Activated T-cell treated with anti-CD3 and anti-CD28 coated beads for 24 hours (primary cell): ENCODE measurements at places on chromosomes 6 and 20.

GRCh38 chr6:126156973-126157372, 170.6 kb downstream of the TRMT11 start:
- DNase-seq = no peak

DNA sequence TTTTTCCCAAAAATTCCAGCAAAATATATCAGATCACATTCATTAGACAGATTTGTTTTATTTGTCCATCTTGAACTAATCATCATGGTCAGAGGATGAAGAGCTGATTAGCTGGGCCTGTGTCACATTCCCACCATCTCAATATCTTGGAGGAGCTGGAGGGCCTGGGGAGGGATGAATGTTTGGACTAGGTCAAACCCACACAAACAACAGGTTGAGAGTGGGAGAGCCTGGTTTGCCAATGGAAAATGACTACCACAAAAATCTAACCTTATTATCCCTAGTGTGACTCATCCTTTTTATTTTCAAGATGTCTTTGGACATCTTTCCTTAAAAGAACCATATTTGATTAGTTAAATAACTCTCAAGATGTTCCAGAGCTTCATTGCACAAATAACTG, 242.4 kb downstream of the OGFRL1 start:
- no peak for DNase-seq

DNA sequence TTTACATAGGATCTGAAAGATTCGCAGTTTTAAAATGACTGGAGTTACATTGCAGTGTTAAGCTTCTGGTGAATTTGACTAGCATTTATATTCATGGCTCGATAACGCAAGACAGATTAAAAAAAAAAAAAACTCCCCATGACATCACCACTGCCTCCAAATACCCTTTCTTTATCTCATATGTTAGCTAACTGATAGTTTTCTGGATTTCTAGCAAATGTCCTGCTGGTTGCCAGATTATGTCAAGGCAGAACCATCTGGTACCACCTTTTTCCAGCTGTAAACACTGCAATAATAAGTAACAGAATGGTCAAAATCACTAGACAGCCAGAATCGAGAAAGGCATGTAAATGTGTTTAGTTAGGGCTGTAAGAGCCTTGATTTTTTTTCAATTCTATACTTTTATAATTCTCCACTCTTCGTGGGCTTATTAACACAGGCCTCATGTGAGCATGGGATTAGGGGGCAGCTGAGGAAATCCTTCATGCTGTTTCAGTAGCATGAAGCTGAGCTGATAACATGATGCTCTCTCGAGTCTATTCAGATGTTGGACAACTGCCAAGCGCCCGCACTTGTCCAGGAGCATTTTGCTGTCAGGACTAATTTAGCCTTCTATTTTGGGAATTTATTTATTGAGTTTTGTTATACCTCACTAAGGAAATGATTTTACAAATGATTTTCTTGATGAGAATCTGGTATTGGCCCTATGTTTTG, 166.0 kb upstream of the SCGN start:
- DNase-seq = no peak

DNA sequence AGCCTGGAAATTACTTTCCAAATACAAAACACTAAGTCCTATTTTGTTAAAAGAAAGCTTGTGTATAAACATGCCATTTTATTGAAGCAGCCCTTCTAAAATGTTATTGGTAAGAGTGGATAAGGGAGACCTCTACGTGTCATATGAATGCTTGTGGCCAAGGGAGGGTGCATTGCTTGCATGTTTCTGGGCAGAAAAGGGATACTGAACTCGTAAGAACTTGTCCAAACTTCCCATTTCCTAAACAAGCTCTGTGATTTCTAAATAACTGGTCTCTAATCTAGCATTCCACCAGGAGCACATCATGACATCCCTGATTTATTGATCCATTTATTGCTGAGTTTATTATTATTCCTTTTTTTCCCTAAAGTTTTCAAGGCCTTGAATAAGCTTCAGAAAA, 474.1 kb downstream of the CD109 start:
- no peak for DNase-seq

DNA sequence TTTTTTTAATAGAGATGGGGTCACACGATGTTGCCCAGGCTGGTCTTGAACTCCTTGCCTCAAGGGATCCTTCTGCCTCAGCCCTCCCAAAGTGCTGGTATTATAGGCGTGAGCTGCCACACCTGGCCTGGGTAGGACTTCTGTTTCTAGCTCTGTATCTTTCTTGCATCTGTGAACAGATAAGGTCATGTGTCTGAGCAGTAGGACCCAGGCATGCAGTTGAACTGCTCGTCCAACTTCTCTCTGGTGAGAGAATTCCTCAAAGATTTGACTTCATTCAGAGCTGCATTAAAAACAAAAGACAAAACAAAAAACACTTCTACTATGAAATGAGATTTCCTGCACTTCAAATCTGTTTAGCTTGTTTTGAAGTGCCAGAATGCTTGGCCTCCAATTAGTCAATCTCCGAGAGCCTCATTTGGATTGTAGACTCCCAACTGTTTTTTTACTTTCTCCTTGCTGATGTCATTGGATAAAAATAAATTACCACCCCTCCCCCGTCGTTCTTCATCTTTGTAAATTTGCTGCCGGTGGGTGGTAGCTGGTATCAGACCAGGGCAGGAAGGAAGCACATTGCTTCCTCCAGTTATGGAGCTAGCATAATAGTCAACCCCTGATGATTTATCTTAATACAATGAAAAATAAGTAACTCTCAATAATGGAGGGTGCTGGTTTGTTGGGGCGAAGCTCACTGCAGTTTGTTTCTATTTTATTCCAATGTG, 17.6 kb downstream of the CD109 start:
- no peak for DNase-seq

GRCh38 chr6:158021814-158022748, 40.4 kb downstream of the SYNJ2 start:
- no peak for DNase-seq

GRCh38 chr6:128057946-128058345, 157.1 kb upstream of the THEMIS start:
- no peak for DNase-seq

GRCh38 chr6:12103158-12103557, 91.0 kb downstream of the HIVEP1 start:
- no peak for DNase-seq

DNA sequence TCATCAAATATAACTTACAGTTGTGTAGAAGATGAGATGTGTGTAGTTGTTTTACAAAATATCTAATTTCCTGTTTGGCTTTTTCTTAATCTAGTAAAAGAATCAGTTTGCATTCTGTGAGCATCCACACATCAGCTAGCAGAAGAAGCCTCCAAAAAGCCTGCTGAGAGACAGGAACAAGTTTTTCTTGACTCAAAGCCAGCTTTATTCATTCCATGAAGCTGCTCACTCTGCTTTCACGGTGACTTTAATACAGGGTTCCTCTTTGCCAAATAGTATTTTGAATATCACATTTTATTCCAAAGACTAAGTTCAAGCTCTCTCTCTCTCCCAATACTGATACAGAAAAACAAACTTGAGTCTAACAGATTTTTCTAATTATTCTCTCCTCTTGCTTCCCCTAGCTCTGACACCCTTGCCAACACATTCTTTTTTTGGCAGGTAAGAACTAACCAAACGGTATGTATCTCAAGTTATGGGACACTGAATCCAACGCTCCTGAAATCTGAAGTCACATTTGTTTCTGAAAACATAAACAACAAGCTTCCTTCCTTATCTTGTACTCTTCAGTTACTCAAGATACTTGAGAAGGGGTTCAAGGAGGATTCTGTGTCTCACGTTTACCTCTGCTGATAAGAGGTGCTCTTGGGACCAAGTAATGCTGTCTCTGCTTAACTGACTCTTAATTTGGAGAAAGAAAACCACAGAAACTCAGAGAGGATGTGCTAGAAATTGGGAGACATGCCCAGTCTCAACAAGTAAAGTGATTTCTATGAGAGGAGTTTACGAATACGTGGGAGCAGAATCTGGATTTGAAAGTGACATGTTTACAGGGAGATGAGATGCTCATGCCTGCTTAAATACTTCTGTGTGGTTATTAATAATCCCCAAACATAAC, 184.2 kb upstream of the SPTLC3 start:
- no peak for DNase-seq

DNA sequence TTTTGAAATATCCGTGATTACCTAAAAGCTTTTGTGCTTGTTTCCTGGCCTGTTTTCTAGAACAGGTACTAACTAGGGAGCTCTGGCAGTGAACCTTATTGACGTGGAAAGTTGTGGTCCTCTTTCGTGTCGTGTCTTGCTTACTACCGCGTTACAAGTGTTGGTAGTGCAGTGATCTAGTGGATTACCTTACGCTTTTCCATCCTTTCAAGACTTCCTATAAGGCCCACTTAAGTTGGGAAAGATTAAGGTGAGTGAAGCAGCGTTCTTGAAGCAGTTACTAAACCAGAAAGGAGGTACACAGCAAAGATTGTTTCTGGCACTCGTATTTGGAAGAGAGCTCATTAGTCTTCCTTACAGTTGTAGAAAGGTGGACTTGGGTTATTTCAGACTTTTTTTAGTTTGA, 1.9 kb downstream of the PNRC1 start:
- no peak for DNase-seq

DNA sequence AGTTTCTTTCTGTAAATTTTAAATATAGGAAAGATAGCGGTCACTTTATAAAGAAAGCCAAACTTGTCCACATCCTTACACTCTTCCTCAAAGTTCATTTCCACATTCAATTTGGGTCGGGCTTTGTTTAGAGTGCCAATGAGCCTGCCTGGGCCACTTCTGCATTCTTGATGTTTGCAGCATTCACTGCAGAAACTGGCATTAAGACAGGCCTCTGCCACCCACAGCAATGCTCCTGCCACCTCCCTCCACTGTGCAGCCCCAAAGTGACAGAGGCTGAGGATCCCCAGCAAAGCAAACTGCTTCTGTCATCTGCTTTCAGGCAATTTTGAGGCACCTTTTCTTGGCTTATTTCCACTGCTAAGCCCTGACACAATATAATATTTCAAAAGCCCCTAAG, 61.2 kb downstream of the TNFAIP3 start:
- DNase-seq = no peak

DNA sequence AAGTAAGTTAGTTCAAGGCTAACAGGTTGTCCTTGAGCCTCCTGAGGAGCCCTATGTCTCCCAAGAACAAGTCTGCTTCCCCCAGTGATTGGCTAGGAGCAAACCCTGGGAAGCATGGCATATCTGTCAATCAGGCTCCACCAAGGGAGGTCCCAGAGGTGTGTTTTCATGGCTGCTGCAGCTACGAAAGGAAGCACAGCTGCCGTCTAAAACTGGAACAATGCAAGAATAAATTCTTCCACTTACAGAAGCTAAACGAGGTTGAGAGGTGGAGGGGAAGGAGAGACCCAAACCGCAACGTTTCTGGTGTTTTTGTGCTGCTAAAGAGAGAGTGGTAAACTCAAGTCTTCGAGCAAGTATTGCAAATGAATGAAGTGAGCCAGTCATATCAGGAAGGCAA, 4.9 kb upstream of the PTGIS start:
- DNase-seq = no peak

DNA sequence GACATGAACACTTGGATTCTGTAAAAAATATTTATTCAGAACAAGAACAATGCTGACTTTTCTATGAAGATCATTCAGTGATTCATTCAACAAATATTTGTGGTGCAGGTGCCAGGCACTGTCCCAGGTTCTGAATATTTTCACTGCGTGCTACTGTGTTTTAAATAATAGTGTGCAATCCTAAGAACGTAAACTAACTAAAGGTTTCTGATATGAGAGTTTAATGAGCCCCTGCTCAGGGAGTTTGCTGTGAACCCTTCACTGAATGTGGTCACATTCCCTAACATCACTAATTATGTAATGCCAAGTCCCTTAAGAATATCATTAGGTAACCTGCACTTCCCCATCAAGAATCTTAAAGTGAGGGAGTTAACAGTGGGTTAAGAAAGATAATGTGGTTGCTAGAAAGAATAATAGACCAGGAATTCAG, 1.7 kb upstream of the TMEM170B start:
- DNase-seq = no peak

GRCh38 chr6:29519291-29520010, 31.7 kb upstream of the MAS1L start:
- DNase-seq = no peak

GRCh38 chr20:56995635-56996075, 270.8 kb downstream of the BMP7 start:
- no peak for DNase-seq

DNA sequence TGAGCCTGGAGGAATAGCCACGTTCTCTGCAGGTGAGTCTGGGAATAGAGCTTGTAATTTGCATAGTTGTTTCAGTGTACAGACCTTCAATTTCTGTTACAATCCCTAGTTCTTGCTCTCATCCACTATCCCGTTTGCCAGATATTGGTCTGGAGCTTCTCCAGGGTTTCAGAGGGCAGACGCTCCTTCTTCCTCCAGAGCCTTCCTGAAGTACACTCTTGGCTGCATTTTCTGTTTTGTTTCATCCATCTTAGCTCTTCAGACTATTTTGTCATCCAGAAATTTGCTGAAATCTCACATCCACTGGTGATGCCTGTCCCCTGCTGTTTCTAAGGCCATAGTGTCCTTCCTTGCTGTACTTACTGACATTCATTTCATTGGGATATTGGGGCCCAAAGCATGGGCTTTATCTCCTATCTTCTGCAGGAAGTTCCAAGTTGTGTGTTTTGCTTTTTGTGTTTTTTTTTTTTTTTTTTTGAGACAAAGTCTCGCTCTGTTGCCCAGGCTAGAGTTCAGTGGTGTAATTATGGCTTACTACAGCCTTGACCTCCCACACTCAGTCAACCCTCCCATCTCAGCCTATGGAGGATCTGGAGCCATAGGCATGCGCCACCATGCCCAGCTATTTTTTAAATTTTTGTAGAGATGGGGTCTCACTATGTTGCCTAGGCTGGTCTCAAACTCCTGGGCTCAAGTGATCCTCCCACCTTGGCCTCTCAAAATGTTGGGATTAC, 18.7 kb downstream of the CDS2 start:
- DNase-seq = no peak

GRCh38 chr20:45368221-45368980, 5.4 kb downstream of the SYS1 start:
- DNase-seq = no peak

DNA sequence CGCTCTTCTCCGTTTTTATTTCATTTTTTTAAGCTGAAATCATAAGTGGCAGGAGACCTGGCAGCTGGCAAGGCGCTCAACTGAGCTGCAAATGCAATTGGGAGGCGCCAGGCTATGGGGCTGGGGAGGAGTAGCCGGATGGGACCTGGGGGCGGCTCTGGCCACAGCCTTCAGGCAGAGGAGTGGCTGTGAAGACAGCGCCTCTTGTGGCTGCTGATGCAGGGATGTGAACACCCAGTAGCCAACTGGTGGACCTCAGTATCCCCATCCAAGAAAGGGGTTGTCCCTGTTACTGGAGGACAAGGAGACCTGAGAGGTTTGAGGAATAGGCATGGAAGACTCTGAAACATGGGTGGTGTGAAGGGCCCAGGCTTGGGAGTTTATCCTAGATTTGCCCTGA, 12.6 kb downstream of the KCNK17 start:
- DNase-seq = no peak

- no peak for DNase-seq
These were observed 312.9 kb upstream of the ARID1B start for GRCh38 chr6:156464100-156464878.

DNA sequence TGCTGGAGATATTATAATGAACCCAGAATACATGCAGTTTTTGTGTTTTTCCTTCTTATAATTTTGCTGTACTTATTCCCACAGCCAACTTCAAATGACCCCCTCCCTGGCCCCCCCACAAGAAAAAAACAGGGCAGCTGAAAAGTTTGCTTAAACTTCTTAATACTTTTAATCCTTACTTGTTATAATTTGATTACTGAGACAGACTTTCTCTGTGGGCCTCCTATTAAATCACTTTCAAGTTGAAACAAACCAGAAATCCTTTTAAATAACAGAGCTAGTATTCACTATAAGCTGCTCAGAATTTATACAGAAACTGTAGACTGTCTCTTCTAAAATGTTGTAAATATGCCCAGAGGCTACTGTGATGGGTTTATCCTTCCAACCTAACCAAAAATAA, 106.3 kb downstream of the CENPW start:
- no peak for DNase-seq

GRCh38 chr20:58891718-58892140, 39.2 kb downstream of the GNAS start:
- no peak for DNase-seq
